Thyroid gland (tissue), 4 donors: ENCODE measurements at places on chromosomes 11 and 22. TPM values are rescaled to one million over a fixed set of nuclear protein-coding genes. Genes with fewer than 3 reads are reported as not detected.

- DNase-seq, result peak; percentile 61
Measured at GRCh38 chr22:37559901-37560607, at the start of gene CDC42EP1. TSS of gene CDC42EP1 (plus strand) at chr22:37560480. CDS start at chr22:37566350, 5,870 bp downstream.

DNA sequence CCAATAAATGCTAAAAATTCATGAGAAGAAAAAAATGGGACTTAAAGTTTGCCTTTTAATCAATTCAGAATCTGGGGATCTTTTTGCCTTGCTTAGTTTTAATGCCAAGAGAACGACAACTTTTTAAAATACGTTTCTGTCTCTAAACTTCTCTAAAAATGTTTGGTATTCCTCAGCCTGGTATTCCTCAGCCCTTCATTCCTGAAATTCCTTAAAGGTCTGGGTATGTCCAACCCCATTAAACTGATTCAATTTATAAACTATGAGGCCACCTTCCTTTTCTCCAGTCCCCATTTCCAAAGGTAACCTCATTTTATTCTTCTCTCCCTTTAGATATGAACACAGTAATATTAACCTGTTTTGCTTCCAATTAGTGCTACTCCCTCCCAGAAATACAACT, 16.6 kb downstream of the POLA2 start:
- DNase-seq, result no peak

OR5P2 gene
- not detected for total RNA-seq

DNA sequence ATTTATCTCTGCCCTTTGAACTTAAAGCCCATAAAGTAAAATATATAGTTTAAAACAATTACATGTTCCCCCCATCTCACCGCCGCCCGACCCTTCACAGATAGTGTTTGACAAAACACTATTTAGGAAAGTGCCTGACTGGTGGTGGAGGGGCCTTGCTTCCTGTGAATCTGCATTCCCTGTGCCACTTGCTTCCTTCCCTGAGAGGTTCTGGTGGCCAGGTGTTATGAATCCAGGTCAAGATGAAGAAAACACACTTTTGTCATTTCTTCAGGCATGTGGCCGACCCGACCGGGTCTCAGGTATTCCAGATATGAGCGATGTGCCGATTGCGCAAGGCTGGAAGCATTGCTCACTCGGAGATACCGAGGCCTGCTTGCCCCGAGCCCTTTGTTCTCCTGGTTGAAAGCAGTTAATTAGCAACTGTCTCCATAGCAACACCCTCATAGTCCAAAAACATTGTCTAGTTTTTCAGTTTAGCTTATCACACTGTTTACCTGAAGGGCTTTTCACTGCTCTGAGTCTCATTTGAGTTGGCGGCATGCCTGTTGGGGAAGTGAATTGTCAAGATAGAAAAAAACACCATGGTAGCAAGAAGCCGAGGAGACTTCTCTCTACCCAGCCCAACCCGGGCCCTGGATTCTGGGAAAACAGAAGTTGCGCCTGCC, 128.3 kb downstream of the TEAD1 start:
- peak; percentile 93 for DNase-seq

DNA sequence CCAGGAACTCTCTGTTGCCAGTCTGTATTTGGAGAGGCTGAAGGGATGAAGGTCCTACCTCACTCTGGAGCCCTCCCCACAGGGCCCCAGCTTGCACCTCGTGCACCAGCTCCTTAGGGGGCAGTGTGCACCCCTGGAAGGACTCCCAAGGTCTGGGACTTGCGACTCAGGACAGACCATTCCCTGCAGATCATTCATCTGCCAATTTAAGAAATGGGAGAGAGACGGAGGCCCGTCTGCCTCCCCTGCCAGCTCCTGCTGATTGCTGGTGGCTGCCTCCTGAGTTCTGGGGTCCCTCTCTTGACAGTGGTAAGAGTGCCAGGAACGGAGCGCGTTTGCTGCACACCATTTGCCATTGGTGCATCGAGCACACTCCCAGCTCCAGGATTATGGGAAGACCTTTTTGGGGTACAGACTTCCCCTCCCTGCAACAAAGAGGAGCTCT, 27.4 kb upstream of the MALAT1 start:
- DNase-seq, result peak; percentile 82

SAA1 gene
- 25.7 TPM for total RNA-seq

DKK3 gene
- total RNA-seq, result 21.2 TPM

DNA sequence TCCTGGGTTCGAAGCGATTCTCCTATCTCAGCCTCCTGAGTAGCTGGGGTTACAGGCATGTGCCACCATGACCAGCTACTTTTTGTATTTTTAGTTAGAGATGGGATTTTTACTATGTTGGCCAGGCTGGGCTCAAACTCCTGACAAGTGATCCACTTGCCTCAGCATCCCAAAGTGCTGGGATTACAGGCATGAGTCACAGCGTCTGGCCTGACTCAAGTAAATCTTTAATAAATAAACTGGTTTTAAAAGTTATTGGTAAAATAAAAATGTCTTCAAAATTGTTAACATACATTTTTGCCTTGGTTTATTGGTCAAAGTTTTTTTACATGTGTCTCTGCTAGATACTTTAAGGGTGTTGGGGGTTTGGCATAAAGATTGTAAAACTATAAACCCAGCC, 7.3 kb upstream of the PES1 start:
- DNase-seq, result no peak

GRCh38 chr11:11467312-11467711, 114.3 kb upstream of the CSNK2A3 start:
- DNase-seq, result peak; percentile 17

DNA sequence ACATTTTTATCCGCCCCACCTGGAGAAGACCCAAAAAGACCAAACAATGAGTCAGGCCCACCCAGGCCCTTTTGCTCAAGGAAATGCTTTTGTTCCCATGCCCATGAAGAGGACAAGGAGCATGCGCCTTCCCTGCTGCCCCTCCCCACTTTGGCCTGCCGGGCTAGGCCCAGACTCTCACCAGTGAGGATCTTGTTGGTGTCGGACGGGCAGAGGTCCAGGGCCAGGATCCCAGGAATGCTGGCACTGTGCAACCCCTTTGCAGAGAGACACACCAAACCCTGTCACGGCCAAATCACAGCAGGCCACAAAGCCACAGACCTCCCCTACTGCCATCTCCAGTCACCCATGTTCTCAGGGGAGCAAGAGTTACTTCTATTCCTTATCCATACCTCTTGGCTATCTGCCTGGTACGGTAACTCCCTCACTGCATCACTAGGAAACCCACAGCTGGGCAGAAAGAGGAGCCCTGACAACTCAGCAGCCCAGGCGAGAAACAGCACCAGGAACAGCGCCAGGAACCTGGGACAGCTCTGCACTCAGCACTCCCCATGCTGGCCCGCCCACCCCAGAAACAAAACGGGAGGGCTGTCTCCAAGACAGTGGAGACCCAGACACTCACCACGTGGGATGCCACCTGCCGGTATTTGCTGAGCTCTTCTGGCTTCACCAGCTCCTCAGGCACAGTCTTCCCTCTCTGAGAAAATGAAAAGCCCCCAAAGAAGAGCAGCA, 5.5 kb downstream of the PRPF19 start:
- DNase-seq, result no peak

GRCh38 chr11:96736601-96737000, 346.8 kb downstream of the JRKL start:
- DNase-seq, result no peak

DNA sequence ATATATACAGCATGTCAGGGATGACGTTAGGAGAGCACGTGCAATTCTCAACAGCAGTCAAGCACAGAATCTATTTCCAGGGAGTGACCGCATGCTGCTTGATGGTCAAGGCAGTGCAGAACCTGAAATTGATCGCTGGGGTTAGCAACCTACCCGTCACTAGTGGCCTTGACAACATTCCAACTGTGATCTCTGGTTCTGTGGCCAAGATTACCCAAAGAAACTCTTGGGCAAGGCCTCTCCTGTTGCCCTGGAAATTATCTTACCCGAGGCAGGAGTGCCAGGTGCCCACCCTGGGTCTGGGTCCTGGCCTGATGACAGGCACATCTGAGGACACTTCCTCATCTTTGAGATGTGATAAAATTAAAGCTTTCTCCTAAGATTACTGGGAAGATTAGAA, 2.2 kb downstream of the TM7SF2 start:
- DNase-seq, result peak; percentile 19

PARVG gene
- total RNA-seq, result 2.4 TPM

DNA sequence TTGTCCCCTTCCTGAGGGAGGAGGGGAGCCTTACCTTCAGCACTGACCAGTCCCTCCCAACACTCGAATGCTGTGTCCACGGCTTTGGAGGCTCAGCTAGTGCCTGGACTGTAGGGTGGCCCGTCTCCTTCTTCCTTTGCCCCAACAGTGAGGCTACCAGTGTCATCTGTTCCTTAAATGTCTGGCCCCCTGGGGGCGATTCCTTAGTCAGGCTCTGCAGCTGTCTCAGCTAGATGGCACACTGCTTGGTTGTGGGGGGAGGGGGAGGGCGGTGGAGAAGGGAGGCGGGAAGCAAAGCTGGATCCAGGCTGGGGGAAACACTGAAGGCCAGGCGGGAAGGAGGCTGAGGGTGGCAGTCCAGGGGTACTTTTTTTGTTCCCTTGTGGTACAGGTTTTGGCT, at the start of gene IGSF22:
Gene IGSF22, minus strand, starts transcription at position 149 of the 400 bp plus-strand sequence. CDS start 1,952 bp downstream, outside the sequence.
- DNase-seq, result no peak
